Prostate gland (tissue), 2 donors: ENCODE measurements at places on chromosomes 16 and 17. TPM values are rescaled to one million over a fixed set of nuclear protein-coding genes. Genes with fewer than 3 reads are reported as not detected.

- DNase-seq, result no peak
These were observed 5.9 kb downstream of the RPUSD1 start for GRCh38 chr16:782258-782657.

DNA sequence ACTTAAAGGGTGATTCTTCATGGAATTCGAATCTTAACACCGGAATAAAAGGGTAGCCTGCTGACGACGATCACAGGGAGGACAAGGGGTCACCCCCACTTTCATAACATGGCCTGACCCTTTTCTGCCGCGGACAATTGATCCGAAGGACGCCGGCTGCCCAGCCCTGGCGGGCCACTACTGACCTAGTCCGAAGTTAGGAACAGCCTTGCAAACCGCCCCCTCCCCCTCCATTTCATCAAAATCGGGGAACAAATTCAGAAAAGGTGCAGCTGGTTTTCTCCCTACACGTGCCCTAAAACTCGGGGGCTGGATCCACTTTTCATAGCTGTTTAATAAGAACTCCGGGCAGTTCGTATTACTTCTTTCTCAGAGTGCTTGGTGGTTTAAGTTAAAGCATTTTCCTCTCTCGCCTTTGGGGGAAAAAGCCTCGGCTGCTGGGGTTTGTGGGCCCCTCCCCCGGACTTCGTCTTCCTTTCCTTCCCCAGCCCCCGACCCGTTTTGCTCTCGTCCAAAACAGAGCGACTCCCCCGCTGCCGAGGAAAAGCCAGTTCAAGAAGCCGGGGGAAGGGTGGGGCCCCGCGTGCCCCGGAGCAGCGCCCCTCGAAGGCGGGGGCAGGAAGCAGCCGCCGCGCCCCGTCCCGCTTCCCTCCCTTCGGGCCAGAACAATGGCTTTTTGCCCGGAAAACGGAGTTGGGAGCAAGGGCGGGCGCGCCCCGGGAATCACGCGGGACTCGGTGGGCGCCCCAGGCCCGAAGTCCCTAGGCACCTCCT is 641 bp upstream of the CBX2 start:
- no peak for DNase-seq

DNA sequence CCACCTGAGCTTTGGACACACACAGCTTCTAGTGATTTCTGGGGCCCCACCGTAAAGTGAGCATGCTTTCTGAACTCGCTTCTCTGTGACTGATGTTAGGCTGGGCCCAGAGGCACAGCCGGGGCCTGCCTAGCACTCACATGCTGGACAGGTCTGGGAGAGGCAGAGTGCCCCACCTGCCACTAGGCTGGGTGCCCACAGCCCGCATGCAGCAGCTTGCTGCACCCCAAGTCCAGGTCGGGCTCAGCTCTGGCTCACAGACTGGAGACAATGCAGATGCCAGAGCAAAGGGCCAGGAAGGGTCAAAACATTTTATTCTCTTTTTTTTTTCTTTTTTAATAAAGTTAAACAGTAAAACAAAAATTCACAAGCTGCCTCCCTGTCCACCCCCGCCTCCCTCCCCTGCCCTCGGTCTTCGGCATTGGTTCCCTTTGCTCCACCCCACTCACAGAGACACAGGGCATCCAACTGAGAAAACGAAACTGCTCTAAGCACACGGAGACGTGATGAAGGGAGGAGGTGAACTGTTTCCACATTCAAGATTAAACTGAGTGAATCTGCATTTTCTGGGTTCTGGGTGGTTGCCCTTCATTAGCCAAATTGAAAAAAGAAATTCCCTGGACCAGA is 9.7 kb downstream of the CNP start:
- peak; percentile 60 for DNase-seq

- no peak for DNase-seq
These were observed 7.0 kb upstream of the SLC39A11 start for GRCh38 chr17:73099511-73099910.

GRCh38 chr17:77499699-77500435 is 359.1 kb downstream of the SEC14L1 start:
- DNase-seq, result no peak

PTGES3L gene
- total RNA-seq, result 3.9 TPM

DNA sequence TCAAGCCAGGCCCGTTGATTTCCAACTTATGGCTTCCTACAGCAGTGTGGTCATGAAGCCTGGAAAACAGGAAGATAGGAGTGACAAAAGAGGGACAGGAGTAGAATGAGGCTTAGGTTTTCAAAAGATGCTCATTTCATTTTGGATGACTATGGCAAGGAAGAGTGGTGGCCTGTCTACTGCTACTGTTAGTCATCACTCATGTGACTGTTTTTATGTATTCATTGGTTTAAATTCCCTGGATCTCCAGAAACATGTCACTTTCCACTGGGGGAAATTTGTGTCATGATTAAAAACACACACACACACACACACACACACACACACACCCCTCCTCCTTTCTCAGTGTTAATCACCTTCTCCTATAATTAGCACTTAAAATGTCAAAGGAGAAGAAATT is 1.1 kb upstream of the CYLD start:
- no peak for DNase-seq

PAQR4 gene
- total RNA-seq, result 25.1 TPM

- no peak for DNase-seq
These were observed 20.8 kb downstream of the UBE2G1 start for GRCh38 chr17:4345581-4346252.
